ENCODE measurements at places on chromosomes 7 and 10. TPM values are rescaled to one million over a fixed set of nuclear protein-coding genes. Genes with fewer than 3 reads are reported as not detected.

GRCh38 chr10:30151581-30152389, 92.4 kb upstream of the JCAD start:
- DNase-seq = peak; percentile 92

DNA sequence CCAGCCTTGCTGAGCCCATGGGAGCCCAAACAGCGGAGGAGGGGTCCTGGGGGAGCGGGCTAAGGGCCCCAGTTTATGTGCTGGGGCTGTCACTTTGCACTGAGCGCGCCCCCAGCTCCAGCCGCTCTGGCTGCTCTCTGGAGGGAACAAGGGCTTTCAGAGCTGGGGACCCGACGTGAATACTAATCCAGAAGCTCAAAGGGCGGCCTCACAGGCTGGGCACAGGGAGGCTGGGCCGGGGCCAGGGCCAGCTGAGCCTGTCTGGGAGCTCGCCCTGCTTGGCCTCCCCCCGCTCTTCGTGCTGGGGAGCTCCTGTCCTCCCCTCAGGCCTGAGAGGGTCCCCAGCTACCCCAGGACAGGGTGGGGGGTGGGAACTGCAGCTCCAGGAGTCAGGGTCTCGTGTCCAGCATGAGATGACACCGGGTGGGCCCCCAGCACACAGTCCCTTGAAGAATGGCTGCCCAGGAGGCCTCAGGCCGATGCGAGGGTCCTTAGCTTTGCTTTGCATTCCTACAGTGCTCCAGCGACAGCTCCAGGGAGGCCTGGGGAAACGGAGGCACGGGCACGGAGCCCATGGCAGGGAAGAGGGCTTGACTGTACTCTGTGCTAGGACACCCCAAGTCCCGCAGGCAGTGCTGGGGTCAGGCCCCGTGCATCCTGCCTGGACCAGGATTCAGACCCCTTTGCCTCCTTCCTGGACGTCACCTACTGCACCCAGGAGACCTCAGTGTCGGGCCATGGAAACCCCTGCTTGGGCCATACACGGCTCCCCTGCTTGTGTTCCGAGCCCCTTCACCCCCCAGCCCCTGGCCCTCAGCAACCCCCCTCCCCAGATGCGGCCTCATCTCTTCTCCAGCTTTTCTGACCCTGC, 5.8 kb upstream of the AMZ1 start:
- no peak for DNase-seq

Gene FAM221A
- 16.6 TPM for total RNA-seq

GRCh38 chr10:91366704-91367103, 43.4 kb upstream of the HECTD2 start:
- DNase-seq = no peak

Gene SPDYE2
- not detected for total RNA-seq

- DNase-seq = no peak
These were observed 40.4 kb downstream of the PHTF2 start for GRCh38 chr7:77838929-77839491.

DNA sequence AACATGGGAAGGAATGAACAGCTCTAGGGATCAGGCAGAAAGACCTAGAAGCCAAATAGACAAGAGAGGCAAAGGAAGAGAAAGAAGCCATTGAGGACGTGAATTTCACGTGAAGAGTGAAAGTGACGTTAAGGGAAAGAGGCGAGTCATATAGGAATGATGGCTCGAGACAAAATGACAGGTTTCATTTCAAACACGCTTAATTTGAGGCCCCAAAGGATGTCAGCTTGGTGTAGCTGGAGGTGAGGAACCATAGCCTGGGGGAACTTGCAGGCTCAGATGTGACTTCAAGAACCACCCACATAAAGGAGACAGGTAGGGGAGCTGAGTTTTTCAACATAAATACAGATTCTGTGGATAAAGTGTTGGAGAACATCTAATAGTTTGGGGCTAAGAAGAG, 84.3 kb upstream of the ATP6V0A4 start:
- no peak for DNase-seq

DNA sequence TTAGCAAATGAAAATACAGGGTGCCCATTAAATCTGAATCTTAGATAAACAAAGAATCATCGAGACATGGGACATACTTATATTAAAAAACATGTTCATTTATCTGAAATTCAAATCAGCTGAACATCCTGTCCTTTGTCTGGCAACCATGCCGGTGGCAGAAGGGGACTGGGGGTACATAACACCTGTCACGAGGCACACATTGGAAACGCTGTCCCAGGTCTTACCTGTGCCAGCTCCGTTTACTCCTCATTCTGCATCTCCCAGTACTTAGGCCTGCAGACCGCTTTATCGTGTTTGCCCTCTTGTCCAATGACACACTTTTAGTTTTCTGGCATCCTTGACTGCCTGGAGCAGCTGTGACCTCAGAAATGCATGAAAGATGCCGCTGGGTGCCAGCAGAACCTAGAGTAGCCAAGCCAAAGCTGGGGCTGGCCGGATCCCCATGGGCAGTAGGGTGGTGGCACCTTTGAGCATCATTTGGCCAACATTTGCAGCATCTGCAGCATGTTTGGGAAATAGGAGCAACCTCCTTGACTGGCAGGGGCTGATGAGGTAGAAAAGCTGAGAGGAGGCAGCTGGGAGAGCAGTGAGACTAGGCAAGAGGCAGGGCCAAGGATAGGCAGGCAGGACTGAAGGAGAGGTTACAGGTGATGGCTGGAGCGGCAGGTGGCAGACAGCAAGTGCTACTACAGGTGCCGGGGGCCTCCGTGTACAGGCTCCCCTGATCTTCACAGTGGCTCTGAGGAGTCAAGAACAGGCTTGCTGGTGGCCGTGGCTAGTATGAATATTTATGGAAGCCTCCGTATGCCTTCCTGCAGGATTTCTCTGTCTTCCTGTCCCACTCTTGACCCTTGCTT, 62.3 kb upstream of the BTBD16 start:
- no peak for DNase-seq

DNA sequence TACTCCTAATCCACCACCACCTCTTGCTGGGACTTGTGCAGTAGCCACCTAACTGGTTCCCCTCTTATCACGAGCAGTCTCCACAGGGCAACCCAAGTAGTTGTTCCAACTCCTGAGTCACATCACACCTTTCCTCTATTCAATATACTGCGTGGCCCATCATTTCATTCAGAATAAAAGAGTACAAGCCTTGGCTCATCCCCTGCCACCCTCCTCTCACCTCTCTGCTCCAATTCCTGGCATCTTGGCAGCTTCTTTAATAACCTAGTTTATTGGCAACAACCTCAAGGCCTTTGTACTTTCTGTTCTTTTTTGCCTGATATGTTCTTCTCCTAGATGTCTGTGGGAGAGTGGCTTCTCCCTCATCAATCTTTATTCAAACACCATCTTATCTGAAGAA, 199.4 kb downstream of the KIAA1217 start:
- no peak for DNase-seq

Gene TMEM213
- not detected for total RNA-seq

GRCh38 chr10:62626817-62627216, 177.7 kb upstream of the ADO start:
- peak; percentile 55 for DNase-seq

GRCh38 chr7:47677093-47677492, 95.2 kb upstream of the TNS3 start:
- DNase-seq = no peak

Gene HTR5A
- not detected for total RNA-seq

DNA sequence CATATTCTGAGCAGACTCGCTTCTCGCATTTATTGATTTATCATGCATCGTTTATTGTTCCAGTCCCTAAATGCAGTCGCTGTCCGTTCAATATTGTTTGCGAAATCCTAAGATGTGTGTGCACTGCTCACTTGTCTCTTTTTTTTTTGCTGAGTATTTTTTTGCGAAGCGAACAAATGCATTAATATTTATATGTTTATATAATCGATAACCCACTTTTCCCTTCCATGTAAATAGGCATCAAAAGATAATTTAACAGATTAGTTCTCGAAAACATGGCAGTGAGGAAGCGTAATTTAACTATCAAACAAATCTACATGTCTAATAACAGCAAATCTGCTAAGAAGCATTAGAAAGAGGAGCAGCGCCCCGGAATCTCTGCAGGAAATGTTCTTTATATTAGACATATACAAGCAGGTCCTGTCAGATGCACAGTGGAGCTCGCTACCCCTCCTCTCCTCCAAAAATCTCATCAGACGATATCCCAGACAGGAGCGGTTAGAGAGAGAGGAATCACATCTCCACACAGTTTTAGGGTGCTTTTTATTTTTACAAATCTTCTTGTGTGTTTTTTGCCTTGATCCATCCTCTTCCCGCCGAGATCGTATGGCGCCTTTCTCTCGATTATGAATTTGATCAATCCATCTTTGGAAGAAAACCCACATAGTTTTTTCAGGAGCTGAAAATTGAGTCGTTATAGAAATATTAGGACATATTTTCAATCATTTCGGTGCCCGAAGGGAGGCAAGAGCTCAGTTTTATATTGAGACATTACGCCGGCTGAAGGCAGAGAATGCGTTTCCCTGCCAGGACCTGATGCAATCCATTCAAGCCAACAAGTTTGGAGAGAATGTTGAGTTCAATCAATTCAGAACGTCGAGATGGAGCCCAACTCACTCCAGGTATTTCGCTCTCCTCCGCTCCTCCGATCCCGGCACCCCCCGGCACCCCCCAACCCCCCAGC, at the start of gene ARID5B:
Gene ARID5B, plus strand, starts transcription at position 871 of the 964 bp plus-strand sequence. Its CDS starts 11 bp downstream, at position 882.
- DNase-seq = peak; percentile 60

DNA sequence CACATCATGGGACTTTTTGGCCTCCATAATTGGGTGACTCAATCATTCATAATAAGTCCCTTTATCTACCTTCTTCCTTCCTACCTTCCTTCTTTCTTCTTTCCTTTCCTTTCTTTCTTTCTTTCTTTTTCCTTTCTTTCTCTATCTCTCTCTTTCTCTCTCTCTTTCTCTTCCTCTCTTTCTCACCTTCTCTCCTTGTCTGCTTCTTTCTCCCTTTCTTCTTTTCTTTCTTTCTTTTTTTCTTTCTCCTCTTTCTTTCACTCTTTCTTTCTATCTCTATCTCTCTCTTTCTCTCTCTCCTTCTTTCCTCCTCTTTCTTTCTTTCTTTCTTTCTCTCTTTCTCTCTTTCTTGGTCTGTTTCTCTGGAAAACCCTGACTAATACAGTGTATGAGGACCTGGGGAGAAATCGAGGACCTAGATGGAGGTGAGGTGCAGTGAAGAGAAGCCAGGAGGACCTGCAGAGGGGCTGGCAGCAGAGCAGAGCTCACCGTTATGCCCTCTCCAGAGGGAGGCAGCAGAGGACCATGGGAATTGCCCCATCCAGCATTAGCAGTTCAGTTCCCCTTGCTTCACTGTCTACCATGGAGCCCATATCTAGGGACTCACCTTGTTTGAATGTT, 52.7 kb upstream of the BTRC start:
- peak; percentile 67 for DNase-seq

Gene GSTO2
- 0.38 TPM for total RNA-seq

GRCh38 chr10:99659868-99660366, 608 bp downstream of the ENTPD7 start:
- DNase-seq = no peak

- DNase-seq = peak; percentile 69
These were observed 509.5 kb downstream of the PLXNA4 start for GRCh38 chr7:132066761-132067171.
